ENCODE measurements at places on chromosomes 4 and X. TPM values are rescaled to one million over a fixed set of nuclear protein-coding genes. Genes with fewer than 3 reads are reported as not detected.
A peak's percentile ranks its signal among the peaks of the same experiment; 100 is the strongest.

Gene SOD3
- 0.17 TPM for total RNA-seq

Gene CFAP47
- not detected for total RNA-seq

DNA sequence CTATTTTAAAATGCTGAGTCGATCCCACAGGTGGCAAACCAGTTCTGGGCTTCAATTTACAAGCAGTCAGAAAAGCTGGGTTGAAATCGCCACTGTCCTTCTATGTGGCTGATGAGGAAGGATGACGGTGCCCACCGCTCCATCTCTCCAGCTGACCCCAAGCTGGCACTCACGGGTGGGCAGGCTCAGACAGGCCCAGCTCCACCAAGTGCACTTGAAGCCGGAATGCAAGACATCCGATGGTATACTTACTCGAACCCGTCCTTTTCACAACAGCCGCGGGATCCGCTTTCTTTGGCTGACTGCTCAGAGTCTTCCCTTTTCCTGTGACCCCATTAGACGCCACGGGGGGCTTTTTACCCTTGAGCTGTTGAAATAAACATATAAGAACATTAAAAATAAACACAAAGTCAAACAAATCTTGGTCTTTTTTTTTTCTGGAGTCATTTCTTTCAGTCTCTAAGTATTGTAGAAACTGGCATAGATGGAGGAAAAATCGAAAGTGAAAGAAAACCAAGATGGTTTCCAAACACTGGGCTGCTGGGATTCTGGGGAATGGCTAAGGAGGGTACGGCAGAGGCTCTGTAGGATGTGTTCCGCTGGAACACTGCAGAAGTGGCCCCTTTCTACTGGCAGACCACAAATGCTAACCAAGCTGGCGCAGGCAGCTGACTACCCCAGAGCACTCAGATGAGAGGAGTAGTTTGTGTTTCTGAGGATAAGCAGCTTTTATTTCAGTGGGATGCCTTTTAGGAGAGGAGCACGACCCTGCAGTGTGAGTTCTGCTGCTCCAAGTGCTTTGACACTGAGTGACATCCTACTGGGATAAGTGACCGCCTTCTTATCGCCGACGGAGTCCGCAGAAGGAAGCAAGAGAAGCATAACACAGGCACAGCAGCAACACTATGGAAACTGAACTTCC lies 160.9 kb downstream of the AFAP1 start:
- no peak for DNase-seq

DNA sequence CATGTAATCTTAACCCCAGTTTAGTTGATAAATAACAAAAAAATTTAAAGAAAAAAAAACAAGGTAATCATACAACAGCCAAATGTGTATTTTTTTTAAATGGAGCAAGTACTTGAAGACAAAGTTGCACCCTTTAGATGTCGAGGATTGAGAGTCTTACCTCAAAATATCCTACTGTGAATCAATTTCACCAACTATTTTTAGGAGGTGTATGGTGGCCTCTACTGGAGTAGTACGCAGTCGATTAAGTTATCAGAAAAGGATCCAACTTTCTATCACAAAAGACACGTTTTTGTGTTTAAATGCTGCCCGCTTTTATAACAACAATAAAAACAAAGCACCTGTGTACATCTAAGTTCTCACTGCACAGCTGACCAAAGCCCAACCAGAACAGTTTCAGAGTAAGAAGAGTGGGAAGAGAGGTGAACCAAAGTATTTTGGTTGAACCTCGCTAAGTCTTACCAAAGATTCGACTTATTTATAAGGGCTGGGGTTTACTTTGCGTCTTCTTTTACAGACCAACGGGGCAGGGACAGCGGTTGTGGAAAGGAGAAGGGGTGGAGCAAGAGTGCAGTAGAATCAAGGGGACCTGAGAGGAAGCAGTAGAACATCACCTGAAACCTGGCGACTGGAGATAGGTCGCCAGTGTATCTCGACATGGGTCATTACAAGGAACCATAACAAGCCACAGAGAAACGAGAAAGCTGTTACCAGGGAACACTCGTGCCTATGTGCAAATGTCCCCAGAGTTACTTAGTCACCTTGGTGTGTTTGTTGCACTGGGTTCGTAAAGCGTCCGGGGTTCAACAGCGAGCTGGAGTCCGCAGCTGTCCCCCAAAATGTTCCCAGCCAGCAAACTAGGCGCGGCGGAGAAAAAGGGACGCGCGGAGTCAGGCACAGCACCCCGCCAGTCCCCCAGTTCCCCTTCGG lies 1.1 kb downstream of the RPS6KA6 start:
- peak; percentile 12 for DNase-seq
